RWPE1 (cell line): ENCODE measurements at places on chromosomes 12 and 14.

DNA sequence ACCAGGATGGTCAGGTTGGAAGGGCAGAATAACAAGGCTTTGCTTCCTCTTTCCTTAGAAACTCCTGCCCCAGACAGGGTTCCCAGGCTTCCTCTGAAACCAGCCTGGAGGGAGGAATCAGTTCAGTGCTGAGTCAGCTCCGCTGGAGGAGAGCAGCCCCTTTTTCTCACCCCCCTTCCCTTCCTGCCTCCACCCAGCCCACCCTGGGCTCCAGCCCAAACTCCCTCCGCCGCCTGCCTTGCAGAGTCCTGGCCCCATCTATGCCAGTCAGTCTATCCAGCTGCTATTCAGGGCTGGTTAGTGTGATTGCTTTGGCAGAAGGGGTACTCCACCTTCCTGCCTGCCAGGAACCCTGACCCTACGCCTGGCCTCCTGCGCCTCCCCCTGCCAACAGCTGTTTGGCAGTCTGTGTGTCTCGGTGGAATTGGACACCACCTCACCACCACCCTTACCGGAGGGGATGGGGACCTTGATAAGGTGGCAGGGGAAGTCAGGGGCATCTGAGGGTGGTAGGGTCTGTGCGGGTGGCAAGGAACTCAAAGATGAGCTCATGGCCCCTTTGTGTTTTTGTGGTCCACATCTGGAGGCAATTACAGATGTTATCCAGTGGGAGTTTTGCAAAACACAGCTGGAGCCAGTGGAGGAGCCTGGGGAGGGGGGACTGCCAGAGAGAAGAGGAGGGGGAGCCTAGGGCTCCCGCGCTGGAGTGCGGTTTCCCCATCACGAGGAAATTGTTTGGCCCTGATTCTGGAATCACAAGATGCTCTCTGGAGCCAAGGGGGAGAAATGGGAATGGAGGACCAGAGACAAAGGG is 12.2 kb downstream of the MMP14 start:
- DNase-seq: peak; percentile 33

GRCh38 chr12:70008944-70009343 is 183.9 kb downstream of the MYRFL start:
- no peak for DNase-seq

- peak; percentile 47 for DNase-seq
Measured at GRCh38 chr14:103846543-103847450, 578 bp downstream of the PPP1R13B start.

DNA sequence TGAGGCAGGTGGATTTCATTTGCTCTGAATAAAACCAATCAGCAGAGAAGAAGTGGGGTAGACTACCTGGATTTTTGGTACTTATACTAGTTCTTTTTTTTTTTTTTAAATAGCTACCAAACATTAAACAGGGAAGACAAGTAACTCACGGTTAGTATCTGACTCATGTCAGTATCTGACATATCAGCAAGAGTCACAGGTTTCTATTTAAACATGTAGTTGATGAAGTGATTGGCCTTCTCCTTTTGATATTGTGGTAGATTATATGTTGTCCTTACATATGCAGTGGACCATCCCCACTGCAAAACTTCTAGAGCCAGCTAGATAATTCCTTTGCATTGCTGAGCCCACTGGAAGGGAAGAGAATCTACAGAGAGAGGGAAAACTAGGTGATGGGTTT is 208.0 kb downstream of the ANO6 start:
- DNase-seq: no peak

- DNase-seq: no peak
Measured at GRCh38 chr14:63164108-63164683, 40.0 kb upstream of the RHOJ start.

- DNase-seq: no peak
Measured at GRCh38 chr12:65494537-65494936, 216.1 kb downstream of the MSRB3 start.
